ENCODE measurements at places on chromosomes 12 and 14. TPM values are rescaled to one million over a fixed set of nuclear protein-coding genes. Genes with fewer than 3 reads are reported as not detected.
A peak's percentile ranks its signal among the peaks of the same experiment; 100 is the strongest.

DLGAP5 gene
- not detected for total RNA-seq

LRFN5 gene
- total RNA-seq = 0.52 TPM

DNA sequence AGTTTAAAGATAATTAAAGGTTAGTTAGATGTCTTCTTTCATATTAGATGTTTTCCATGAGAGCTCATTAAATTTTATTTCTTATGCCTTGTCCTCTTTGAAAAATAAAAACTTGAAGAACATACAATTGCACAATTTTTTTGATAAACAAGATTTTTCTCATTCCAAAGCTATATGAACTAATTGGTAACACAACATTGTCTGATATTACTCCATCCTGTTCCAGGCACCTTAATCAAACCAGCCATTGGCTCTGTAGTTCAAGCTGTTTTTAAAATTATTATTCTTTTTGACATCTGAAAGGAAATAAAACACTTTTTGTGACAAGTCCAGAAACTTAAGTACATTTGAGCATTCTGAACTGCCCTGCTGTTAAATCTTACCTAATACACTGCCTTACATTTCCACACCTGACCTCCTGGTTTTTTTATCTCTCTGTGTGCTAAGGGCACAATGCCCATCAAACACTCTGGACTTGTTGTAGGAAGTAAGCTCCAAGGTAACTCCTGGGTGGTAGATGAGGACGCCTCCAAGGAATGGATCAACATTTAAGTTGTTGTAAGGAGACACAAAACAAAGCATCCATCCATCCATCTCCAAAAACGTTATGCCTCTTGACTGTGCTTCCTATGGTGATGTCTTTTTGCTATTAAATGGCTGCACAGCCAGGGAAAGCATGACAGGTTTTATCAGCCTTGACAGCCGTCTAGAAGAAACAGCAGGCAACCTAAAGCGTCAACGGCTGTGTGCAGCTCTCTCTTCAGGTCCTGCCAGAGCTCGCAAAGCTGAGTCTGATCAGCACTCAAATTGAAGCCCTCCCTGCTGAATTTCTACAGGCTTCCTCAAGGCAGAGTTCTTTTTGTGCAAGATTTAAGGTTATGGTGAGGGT lies 449.9 kb upstream of the FLRT2 start:
- no peaks in the 10 kb centered on the region for H3K36me3 ChIP-seq
- no peak overlapping the region for H3K27ac ChIP-seq
- peak; percentile 14 for DNase-seq
- H3K4me3 ChIP-seq = no peak overlapping the region
- H3K27me3 ChIP-seq = no peaks in the 10 kb centered on the region

DNA sequence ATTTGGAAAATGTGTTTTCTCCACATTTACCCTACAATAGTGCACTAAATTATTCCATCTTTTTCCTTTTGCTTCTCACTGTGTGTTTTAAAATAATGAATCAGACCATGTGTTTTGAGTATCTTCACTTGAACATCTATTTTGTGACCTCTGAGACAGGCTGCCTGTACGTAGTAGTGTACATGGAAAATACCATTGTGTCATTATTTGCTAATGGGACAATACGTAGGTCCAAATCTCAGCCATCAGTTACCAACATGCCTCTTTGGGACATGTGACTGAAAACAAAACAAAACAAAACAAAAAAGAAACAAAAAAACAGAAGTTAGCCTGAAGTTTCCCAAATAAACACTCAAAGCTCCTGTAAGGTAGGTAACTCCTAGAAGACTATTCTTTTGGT lies 7.1 kb upstream of the MYF6 start:
- no peaks in the 10 kb centered on the region for H3K4me1 ChIP-seq
- no peak overlapping the region for H3K4me3 ChIP-seq
- no peak for DNase-seq
- no peaks in the 10 kb centered on the region for H3K27me3 ChIP-seq
- H3K27ac ChIP-seq = no peak overlapping the region

MYO1H gene
- not detected for total RNA-seq

- H3K27ac ChIP-seq = no peak overlapping the region
- peaks cover 55% of the 10 kb centered on the region for H3K4me1 ChIP-seq
- no peak for DNase-seq
- no peaks in the 10 kb centered on the region for H3K27me3 ChIP-seq
- no peaks in the 10 kb centered on the region for H3K36me3 ChIP-seq
- H3K4me3 ChIP-seq = no peak overlapping the region
Measured at GRCh38 chr14:61713724-61714437, 18.6 kb downstream of the HIF1A start.

GRCh38 chr12:30719060-30719459 lies 23.4 kb upstream of the IPO8 start:
- no peaks in the 10 kb centered on the region for H3K27me3 ChIP-seq
- no peak for DNase-seq
- H3K27ac ChIP-seq = no peak overlapping the region
- no peaks in the 10 kb centered on the region for H3K4me1 ChIP-seq

INHBE gene
- not detected for total RNA-seq

DNA sequence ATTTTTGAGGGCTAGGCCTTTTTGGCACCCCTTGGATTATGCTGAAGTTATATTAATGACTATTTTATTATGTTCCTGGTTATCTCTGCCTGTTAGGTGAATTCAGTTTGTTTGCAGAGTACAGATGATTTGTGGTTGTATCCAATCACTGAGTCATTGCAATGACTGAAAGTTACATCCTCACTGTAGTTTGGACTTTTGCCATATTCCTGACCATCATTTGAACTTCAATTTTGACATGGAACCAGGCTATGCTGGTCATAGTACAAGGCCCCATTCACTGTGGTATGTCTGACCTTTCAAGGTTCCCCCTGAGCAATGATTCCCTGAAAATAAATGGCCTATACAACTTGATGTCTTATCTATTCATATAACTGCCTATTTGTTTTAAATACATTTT lies 621.0 kb downstream of the CCER1 start:
- H3K4me1 ChIP-seq = no peaks in the 10 kb centered on the region
- no peaks in the 10 kb centered on the region for H3K36me3 ChIP-seq
- no peak for DNase-seq
- H3K27ac ChIP-seq = no peak overlapping the region
- H3K27me3 ChIP-seq = no peaks in the 10 kb centered on the region
- H3K4me3 ChIP-seq = no peak overlapping the region

GRCh38 chr14:102417001-102417431 lies 54.3 kb downstream of the TECPR2 start:
- H3K4me1 ChIP-seq = no peaks in the 10 kb centered on the region
- H3K36me3 ChIP-seq = peaks cover 3% of the 10 kb centered on the region
- no peak overlapping the region for H3K4me3 ChIP-seq
- H3K27me3 ChIP-seq = no peaks in the 10 kb centered on the region

GRCh38 chr12:120649442-120650232 lies 9.2 kb downstream of the CABP1 start:
- H3K4me3 ChIP-seq = no peak overlapping the region
- H3K4me1 ChIP-seq = peaks cover 8% of the 10 kb centered on the region
- no peaks in the 10 kb centered on the region for H3K36me3 ChIP-seq
- H3K27me3 ChIP-seq = no peaks in the 10 kb centered on the region
- no peak overlapping the region for H3K27ac ChIP-seq

- no peaks in the 10 kb centered on the region for H3K36me3 ChIP-seq
- no peak overlapping the region for H3K27ac ChIP-seq
- H3K4me3 ChIP-seq = no peak overlapping the region
- H3K27me3 ChIP-seq = no peaks in the 10 kb centered on the region
Measured at GRCh38 chr12:88298761-88299242, 156.7 kb downstream of the TMTC3 start.

DNA sequence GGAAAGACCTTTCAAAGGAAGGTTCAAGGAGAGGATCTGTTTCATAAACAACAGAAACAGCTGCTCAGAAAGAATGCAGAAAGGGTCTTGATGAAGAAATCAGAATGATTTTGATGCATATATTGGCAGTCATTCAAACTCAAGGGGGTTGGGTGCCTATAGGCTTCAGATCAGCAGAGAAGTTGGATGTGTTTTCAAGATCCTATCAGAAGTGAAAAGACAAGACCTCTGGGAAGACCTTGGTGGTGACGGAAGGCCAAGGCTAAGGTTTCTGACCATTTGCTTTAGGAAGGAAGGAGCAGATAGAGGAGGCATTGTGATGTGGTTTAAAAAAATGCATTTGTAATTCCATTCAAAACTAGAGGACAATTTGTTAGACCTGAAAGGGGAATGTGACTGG lies 15.2 kb upstream of the PTPRB start:
- no peaks in the 10 kb centered on the region for H3K36me3 ChIP-seq
- H3K27ac ChIP-seq = no peak overlapping the region
- DNase-seq = no peak
- no peaks in the 10 kb centered on the region for H3K4me1 ChIP-seq
- H3K27me3 ChIP-seq = no peaks in the 10 kb centered on the region

GRCh38 chr14:103703433-103704385 lies 11.5 kb downstream of the XRCC3 start:
- peaks cover 12% of the 10 kb centered on the region for H3K4me1 ChIP-seq
- H3K27ac ChIP-seq = no peak overlapping the region
- no peaks in the 10 kb centered on the region for H3K27me3 ChIP-seq
- peaks cover 1% of the 10 kb centered on the region for H3K36me3 ChIP-seq
- DNase-seq = no peak

IQSEC3 gene
- 0.78 TPM for total RNA-seq

DNA sequence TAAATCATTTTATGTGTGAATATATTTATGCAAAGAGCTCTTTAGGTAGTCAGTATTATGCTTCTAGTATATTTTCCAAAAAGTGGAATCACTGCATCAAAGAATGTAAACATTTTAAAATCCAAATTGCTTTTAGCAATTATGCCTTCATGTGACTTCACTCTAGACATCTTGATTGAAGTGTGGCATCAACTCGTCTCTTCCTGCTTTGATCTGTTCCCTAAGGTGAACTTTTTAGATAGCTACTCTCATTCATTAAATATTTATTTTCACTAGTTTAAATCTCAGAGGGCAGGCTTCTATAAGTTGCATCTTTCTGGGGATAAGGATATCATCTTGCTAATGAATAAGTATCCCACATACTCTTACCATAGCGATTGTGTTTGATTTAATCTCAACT lies 39.2 kb downstream of the DHRS2 start:
- no peak for DNase-seq
- no peak overlapping the region for H3K4me3 ChIP-seq
- H3K27me3 ChIP-seq = no peaks in the 10 kb centered on the region
- no peaks in the 10 kb centered on the region for H3K4me1 ChIP-seq

DNA sequence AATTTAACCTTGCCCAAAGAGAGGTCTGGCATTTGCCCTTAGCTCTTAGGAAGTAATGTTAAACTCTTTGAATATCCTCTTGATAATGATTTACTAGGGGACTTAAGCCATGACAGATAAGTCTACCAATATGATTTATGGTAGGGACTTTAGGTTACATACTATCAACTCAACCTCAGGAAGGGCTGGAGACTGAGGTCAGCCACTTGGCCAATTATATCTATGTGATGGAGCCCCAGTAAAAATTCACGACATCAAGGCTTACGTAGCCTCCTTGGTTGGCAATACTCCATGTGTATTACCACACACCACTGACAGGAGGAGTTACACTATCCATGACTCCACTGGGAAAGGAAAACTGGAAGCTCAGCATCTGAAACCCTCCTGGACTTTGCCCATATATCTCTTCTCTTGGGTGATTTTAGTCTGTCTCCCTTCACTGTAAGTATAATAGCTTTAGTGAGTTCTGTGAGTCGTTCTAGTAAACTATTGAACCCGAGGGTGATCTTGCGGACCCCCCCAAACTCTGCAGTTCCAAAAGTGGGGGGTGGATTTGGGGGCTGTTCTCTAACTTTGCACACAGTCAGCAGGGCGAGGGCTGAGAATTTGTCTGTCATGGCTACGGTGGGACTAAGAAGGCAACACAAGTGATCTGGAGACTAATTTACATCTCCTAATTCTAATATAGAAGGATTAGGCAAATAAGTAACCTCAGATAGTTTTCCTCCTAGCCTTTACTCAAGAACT lies 62.3 kb downstream of the R3HDM2 start:
- peak overlapping the region; percentile 25 for H3K27ac ChIP-seq
- no peaks in the 10 kb centered on the region for H3K36me3 ChIP-seq
- no peaks in the 10 kb centered on the region for H3K27me3 ChIP-seq

TCL1B gene
- total RNA-seq = not detected

GRCh38 chr14:73786636-73787485 lies 64.8 kb upstream of the PTGR2 start:
- H3K4me1 ChIP-seq = peaks cover 50% of the 10 kb centered on the region
- DNase-seq = peak; percentile 71
- no peaks in the 10 kb centered on the region for H3K36me3 ChIP-seq
- no peaks in the 10 kb centered on the region for H3K27me3 ChIP-seq
- H3K27ac ChIP-seq = peak overlapping the region; percentile 96
- H3K4me3 ChIP-seq = peak overlapping the region; percentile 41

PEBP1 gene
- total RNA-seq = 136 TPM

- H3K36me3 ChIP-seq = no peaks in the 10 kb centered on the region
- no peaks in the 10 kb centered on the region for H3K4me1 ChIP-seq
- no peaks in the 10 kb centered on the region for H3K27me3 ChIP-seq
- no peak overlapping the region for H3K4me3 ChIP-seq
- no peak for DNase-seq
Measured at GRCh38 chr12:22115711-22116110, 69.7 kb downstream of the CMAS start.

GNPNAT1 gene
- 9.6 TPM for total RNA-seq

Measured in body of pancreas (tissue), 4 donors.